ENCODE measurements at places on chromosomes 4 and X.

GRCh38 chrX:110153896-110154295 lies 151.0 kb downstream of the TMEM164 start:
- DNase-seq: no peak

DNA sequence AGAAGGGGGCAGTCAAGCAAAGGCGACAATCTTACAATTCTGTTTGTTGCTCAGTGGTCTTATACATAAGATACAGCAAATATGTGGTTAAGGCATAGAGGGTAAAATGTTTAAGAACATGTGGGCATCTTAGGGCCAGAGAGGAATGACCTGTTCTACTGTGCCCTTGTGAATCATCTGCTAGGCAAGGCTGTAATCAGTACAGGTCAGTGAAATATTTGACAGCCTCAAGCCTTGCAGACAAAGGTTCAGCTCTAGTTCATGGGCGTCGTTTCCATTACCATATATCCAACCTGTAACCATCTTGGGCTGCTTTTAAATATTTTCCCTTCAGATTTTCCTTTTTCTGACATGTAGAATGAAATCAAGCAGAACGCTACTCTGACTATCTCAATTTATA lies 37.3 kb downstream of the AGA start:
- DNase-seq: no peak

- DNase-seq: no peak
These were observed 15.8 kb upstream of the GYPE start for GRCh38 chr4:143921181-143921580.

GRCh38 chr4:152892974-152893373 lies 43.1 kb upstream of the FHDC1 start:
- DNase-seq: no peak

DNA sequence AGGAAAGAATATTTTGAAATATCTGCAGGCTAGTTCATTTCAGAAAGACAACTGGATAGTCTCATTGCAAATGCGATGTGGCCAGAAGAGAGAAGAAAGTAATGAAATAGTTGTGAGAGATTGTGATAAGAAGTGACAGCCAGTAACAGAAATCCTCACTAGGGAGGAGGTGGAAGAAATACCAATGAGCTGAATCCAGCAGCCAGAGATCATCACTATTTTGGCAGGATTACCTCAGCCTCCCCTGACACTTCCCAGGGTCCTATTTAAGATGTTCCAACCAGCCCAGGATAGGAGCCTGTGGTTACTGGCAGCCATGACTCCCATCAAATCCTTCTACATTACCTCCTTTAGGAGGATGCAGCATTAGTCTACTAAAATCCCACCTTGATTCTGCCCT lies 76.7 kb upstream of the ARHGAP24 start:
- DNase-seq: no peak

GRCh38 chr4:184890499-184890898 lies 64.7 kb upstream of the ACSL1 start:
- no peak for DNase-seq

DNA sequence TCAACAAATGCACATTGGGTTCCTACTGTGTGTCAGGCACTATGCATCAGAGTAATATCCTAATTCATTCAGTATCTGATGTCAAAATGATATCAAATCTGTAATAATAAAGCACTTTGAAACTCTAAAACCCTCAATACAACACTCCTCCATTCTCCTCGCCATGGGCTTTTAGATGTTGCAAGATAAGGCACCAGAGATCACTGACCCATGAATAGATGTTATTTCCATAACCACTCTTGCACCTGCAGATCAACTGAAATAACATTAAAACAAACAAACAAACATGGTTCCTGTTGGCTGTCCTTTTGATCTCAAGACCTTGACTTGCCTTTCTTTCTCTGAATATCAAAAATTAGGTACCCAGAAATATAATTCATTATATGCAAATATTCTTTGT lies 100.2 kb downstream of the MAB21L2 start:
- no peak for DNase-seq

- no peak for DNase-seq
These were observed 31.8 kb upstream of the ZCCHC13 start for GRCh38 chrX:74272230-74272629.

Data from SIG-M5 (cell line).